Stimulated activated CD8-positive, alpha-beta memory T cell treated with anti-CD3 and anti-CD28 coated beads, Interleukin-4, amount 100 ng/mL, for 48 hours (primary cell): ENCODE measurements at places on chromosomes 6 and 20.

- DNase-seq, result no peak
Measured at GRCh38 chr6:99711925-99712324, 105.3 kb downstream of the PRDM13 start.

DNA sequence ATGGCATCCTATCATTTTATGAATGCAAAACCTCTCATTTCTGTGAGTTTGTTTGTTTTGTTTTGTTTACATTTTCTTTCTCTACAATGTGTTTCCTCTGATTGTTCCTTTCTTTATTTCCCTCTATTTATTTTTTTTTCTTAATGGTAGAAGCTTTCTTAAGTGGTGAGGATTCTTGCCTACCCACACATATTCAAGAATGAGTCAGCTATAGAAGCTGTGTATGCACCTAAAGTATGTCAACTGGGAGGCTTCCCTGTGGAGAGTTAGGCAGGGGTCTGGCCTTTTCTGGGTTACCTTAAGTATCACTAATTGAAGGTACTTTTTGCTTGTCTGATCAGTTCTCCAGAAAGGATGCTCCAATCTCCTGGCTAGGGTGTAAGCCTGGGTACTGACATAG is 354.0 kb downstream of the ESR1 start:
- no peak for DNase-seq

- no peak for DNase-seq
Measured at GRCh38 chr6:35445691-35446090, 6.4 kb upstream of the FANCE start.

DNA sequence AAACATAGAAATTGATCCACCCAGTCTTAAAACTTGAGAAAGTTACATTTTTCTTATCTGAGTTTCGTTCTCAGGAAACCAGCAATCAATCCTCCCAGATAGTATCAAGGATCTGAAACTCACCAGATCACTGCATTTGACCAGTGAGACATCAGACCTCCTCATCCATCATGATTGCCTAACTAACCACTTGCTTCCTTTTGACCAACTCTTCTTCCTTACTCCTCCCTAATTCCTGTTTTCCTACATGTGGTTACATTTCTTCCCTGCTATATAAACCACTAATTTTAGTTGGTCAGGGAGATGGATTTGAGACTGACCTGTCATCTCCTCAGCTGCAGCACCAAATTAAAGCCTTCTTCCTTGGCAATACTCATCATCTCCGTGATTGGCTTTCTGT is 357.1 kb upstream of the POU3F2 start:
- no peak for DNase-seq

DNA sequence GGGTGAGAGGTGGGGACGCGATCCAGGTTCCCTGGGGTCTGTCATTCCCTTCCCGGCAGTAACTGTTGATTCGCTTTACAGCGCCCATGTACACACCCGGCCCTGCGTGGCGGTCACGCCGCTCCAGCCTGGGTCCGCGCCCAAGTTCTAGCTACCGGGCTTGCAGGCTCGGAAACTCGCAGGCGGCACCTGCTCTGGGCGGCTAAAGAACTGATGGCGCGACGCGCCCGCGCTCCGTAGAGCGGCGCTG is 1.4 kb upstream of the POU3F2 start:
- no peak for DNase-seq

GRCh38 chr20:48164034-48164433 is 378.8 kb upstream of the SULF2 start:
- DNase-seq, result no peak

GRCh38 chr6:12147557-12148316 is 135.6 kb downstream of the HIVEP1 start:
- DNase-seq, result no peak

DNA sequence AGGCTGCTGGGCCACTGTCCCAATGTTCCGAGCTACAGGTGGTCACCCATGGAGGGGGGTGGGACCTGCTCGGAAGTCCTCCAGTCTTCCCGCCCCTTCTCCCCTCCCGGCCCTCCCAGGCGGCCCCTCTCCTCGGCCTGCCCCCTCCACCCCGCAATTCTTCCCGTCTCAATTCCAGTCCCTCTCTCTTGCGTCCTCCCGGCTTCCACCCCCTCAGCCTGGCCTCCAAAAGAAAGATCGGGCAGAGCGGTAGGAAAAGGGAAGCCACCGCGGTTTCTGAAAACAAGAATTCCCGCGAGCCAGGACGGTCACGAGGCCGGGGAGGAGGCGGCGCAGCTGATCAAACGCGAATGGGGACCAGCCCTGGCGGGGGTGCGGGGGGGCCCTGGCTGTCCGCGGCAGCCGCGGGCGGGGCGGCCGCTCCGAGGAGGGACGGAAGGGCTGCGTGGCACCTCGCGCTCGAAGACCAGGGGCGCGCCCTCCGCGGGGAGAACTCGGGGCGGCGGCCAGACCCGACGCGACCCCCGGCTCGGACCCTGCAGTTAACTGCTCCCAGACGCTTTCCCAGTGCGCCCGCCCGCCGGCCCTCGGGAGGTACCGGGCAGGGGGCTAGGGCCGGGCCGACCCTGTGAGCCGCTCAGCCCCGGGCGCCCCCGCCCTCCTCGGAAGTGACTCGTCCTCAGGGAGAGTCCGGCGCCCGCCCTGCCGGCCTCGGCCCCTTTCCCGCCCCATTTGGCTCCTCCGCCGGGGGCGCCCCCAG is 1.0 kb downstream of the PXDC1 start:
- no peak for DNase-seq

DNA sequence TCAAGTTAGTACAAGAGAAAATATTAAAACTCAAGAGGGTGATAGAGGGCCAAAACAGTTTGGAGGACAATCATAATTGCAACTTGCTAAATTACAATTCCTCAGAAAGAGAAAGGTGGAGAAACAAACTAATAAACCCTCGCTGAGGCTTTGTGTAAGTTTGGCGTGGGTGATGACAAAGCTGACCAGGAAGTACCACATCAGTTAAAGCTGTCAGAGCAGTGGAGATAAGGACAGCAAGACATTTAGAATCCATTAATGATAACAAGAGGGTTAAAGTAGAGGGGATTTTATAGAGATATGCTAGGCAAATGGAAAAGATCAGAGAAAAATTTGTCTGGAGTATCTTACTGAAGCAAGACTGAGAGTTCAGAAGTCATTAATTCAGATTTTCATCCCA is 334.4 kb downstream of the TFAP2B start:
- no peak for DNase-seq

- DNase-seq, result no peak
Measured at GRCh38 chr6:130787726-130788500, 39.3 kb upstream of the SMLR1 start.

DNA sequence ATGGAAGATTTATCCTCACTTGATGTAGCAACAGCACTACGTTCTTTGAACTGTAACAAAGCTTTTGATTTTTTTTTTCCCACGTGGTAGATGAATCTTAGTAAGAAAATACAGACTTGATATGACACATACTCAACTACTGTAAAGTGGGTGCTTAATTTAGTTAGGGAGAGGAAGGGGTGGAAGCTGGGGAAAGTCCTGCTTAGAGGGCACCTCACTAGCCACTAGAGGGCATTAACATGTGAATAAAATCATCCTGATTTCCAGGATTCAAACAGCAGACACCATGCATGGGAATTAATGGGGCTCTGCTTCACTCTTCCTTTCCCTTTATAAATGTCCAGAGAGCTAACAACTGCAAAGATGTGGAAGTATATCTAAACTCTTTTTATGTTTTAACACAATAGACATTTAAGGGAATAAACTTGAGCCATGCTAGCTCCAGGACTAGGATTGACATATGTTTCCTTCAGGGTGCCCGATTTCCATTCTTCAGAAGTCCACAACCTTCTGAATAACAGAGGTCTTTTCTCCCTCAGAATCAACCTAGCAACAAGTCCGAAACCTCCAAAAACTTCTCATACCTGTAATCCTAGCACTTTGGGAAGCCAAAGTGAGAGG is 250.1 kb downstream of the ATXN1 start:
- no peak for DNase-seq

GRCh38 chr6:56242346-56242745 is 5.0 kb downstream of the COL21A1 start:
- DNase-seq, result no peak

DNA sequence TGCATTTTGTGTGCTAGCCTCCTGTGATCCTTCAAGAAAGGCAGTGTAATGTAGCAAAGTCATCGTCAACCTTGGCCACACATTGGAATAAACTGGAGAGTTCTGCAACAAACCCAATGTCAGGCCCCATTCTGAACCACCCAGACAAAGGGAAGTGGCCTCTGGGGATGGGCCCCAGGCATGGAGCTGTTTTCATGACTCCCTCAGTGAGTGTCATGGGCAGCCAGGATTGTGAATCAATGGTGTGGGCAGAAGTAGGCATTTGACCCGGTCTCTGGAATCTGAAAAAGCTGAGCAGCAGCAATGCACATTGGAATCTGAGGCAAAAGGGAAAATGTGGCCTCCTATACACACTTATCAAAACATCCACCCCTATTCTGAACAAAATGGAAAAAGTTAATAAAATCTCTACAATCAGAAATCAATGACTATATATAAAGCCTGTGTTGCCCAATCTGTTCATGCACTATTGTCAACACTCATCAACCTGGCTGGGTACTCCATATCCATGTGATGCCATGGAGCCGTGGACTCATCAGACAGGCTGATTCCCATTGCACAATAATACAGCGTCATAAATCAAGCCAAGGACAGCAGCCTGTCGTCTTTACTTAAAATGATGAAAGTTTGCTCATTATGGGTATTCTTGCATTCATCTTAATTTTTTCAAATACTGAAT is 134.9 kb upstream of the STMND1 start:
- DNase-seq, result no peak

- no peak for DNase-seq
Measured at GRCh38 chr6:43877463-43878126, 107.6 kb downstream of the VEGFA start.

DNA sequence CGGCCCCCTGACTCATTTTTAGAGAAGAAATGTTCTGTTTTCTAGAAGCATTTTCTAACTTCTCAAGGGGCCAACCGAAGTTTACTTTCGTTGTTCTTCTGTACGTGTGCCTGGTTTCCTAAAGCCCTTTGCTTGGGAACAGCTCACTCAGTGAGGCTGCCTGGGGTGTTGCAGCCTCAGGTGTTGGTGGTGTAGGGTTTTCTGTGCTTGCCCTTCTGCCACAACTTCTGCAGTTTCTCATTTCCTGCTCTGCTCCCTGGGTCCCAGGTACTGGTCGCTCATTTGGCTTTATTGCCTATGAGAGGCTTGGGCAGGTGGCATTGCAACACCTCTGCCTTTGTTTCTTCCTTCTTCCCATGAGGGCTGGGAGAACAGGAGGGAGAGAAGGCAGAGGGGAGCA is 278.3 kb downstream of the SOX4 start:
- no peak for DNase-seq

GRCh38 chr6:165984729-165985275 is 182.8 kb downstream of the TBXT start:
- no peak for DNase-seq

GRCh38 chr20:51356871-51357270 is 185.6 kb downstream of the NFATC2 start:
- DNase-seq, result no peak

DNA sequence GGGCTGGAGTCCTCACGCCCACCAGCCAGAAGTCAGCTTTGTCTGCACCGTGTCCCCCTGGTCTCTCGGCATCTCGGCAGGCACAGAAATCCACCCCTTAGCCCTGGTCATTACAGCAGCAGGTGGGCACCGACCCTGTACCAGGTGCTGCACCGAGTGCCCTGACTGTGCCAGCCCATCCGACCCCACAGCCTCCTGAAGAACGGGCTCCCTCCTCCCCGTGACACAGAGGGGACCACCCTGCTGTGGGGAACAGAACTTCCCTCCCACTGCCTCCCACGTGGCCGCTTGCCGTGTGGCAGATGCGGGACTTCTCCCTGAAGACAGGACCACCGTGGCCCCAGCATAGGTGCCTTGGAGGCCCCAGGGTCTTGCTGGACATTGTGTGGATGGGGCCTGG is 161.2 kb downstream of the TAF4 start:
- DNase-seq, result no peak

DNA sequence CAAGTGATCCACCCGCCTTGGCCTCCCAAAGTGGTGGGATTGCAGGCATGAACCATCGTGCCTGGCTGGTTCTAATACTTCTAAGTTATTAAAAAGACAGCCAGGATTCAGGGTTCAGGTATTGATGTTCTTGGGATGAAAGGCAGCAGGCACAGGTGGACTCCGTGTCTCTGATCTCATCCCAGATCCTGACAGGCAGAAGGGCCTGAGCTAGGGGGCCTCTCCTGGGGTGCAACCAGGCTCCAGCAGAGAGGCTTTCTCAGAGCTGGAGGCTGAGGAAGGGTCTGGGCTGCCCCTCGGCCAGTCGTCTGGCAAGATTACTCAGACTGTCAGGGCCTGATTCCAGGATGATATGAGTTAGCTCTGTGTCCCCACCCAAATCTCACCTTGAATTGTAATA is 106.3 kb downstream of the SCML4 start:
- DNase-seq, result no peak

DNA sequence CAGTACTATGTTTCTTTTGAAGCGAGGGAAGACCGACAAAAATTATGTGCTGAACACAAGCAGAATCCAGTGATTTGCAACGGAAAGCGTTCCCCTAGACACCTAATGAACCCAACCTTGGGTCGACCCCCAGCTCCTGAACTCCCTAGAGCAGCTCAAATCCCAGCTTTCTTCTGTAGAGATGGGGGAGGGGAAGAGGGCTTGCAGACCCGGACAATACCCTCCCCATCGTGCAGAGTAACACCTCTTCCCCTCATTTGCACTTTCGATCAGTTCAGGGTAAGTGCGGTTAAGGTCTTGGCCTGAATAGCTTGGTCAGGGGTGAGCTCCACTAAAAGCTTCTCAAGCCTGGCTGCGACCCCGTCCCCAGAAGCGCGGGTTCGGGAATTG is 404 bp downstream of the CEP162 start:
- DNase-seq, result no peak

- DNase-seq, result no peak
Measured at GRCh38 chr6:94184666-94185464, 765.5 kb upstream of the EPHA7 start.

- no peak for DNase-seq
Measured at GRCh38 chr20:3000852-3001523, 42.4 kb upstream of the GNRH2 start.

GRCh38 chr6:35757456-35758123 is 18.8 kb upstream of the CLPSL2 start:
- no peak for DNase-seq

- DNase-seq, result peak; percentile 68
Measured at GRCh38 chr6:27791182-27791943, 120.8 kb downstream of the OR2B2 start.

- no peak for DNase-seq
Measured at GRCh38 chr6:80402266-80402665, 295.8 kb downstream of the BCKDHB start.

- no peak for DNase-seq
Measured at GRCh38 chr20:2756056-2756611, 44.3 kb downstream of the CPXM1 start.

- no peak for DNase-seq
Measured at GRCh38 chr6:70797625-70798024, 129.9 kb downstream of the SMAP1 start.

- DNase-seq, result no peak
Measured at GRCh38 chr6:163589387-163589786, 174.9 kb downstream of the QKI start.

DNA sequence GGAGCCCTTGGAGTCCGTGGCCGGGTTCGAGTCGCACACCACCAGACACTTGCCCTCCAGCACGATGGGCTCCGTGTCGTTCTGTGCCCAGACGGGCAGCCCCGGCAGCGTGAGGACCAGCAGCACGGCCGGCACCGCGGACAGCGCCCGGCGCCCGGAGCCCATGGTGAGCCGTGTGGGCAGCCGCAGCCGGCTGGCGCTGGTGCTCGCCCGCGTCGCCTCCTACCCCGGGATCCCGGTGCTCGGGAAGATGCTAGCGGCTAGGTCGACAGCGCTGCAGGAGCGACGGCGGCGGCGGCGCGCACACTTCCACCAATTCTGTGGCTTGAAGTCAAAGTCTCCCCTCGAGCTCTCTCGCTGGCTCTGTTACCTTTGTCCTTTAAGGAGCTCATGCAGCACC is 1.3 kb downstream of the CBLN4 start:
- DNase-seq, result no peak
